Stimulated activated CD8-positive, alpha-beta memory T cell treated with anti-CD3 and anti-CD28 coated beads, Interleukin-7, amount 100 ng/mL, for 4 hours (primary cell): ENCODE measurements at places on chromosomes 1 and 21.

- no peak for DNase-seq
These were observed 1.7 kb upstream of the LAMB3 start for GRCh38 chr1:209653915-209654351.

DNA sequence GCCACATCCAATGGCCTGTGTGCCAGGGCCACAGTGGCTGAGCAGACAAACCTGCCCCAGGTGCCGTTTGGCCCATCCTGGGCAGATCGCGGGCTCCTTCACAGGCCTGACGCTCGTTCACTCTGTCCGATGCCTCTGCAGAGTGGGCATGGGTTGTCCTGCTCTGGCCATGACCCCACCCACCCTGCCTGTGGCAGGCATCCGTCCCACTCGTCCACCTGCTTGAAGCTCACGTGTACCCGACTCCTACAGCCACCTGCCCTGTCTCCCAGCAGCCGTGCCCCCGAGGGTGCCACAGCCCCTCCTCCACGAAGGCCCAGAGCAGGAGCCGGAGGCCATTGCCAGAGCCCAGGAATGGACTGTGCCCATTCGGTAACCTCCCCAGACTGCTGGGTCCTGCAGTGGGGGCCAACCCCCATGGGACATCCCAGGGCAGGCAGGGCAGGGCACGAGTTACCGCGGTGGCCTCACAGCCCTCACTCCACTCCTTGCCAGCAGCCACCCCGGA, 41.9 kb downstream of the TRIM11 start:
- no peak for DNase-seq

DNA sequence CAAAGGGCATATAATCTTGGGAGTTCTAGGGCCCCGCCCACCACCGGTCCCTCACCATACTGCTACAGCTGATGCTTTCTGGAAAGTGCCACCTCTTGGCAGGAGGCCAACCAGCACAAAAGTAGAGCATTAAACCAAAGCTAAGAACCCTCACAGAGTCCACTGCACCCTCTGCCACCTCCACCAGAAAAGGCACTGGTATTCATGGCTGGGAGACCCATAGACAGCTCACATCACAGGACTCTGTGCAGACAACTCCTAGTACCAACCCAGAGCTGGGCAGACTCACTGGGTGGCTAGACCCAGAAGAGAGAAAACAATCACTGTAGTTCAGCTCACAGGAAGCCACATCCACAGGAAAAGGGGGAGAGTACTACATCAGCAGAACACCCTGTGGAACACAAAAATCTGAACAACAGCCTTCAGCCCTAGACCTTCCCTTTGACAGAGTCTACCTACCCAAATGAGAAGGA, 10.8 kb downstream of the THEM4 start:
- DNase-seq: peak; percentile 8

- DNase-seq: no peak
These were observed 134.4 kb upstream of the PRDX6 start for GRCh38 chr1:173342736-173343135.

GRCh38 chr21:34733852-34734251, 65.1 kb downstream of the CLIC6 start:
- DNase-seq: no peak

DNA sequence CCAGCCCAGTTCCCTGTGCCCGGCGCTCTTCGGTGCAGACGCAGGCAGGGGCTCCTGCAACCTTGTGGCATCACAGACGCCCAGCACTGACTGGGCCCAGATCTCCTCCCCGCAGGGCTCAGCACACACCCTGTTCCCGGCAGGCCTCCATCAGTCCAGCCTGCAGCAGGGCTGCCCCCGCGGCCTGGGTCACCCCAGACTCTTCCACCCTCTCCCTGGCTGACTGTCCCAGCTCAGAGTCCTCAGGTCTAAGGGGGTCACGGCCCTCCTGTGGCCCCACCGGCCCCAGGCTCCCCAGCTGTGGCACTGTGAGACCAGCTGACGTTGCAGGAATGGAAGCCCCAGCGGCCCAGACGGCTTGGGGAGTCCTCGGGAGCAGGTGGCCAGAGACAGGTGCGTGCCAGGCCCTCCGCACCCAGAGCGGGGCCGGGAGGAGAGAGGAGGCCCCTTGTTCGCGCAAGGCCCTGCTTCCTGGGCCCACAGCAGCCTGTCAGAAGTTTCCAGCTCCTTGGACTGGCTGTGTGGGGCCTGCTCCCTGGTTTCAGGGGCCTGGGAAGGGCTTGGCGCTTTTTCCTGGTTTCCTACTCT, 4.2 kb downstream of the B3GALT6 start:
- DNase-seq: no peak

DNA sequence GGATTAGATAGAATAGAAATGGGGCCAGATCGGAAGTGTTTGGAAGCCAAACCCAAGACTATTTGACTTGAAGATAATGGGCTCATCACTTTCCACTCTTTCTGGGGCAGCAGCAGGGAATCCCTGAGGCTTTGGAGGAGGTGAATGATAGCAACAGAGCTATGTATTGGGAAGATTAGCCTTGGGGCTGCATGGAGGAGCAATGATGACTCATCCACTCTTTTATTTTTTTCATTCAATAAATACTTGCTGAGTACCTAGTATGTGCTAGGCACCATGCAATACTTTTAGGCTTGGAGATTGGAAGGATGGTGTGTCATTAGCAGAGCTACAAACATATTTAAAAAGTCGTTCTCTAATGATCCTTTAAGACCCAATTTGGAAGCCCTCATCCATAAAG, 166.9 kb upstream of the FOXD3 start:
- no peak for DNase-seq

GRCh38 chr1:46687093-46687659, 15.5 kb downstream of the TEX38 start:
- DNase-seq: no peak

DNA sequence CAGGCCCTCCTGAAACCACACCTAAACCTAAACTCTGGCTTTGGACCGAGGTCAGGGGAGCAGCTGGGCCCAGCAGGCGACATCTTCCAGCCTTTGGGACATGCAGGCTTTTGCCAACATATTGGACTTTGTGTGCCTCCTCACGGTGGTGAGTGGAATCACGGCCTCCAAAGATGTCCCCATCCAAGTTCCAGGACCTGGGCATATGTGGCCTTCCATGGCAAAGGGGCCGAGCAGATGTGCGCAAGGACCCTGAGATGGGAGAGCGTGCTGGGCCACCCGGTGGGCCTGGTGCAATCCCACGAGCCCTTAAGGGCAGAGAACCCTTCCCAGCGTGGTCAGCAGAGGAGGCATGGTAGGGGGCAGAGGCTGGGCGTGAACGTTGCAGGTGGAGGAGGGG, 160.8 kb upstream of the C1orf174 start:
- no peak for DNase-seq

GRCh38 chr1:203225071-203225470, 4.4 kb downstream of the CHIT1 start:
- DNase-seq: no peak

- DNase-seq: no peak
These were observed at the start of gene C1orf232 for GRCh38 chr1:26168410-26169197. Gene C1orf232, minus strand, starts transcription at chr1:26168963. Its CDS starts 464 bp downstream, at chr1:26168499.

GRCh38 chr1:206935491-206936067, 10.7 kb downstream of the PIGR start:
- no peak for DNase-seq

- DNase-seq: no peak
These were observed 618 bp downstream of the ETS2 start for GRCh38 chr21:38806153-38806941.

DNA sequence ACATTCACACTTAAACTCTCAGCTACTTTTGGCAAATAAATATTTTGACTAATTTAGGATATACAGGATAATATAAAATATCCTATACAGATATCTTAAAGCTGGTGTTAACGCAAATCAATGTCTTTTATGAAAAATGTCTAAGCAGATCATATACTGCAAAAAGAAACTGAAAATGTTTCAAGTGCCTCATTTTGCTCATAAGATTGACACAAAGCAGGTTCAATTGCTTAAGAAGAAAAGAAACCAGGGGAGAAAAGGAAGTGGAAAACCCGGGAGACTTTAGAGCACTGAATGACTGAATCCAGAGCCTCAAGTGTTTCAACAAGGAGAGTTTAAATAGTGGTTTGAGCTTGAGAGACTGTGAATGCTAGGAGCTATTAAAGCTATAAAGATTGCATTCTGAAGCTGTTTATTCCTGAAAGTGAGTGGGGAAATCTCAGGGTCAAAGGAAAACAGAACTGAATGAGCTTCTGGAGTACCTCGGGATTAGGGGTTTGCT, 1943.0 kb downstream of the MRPL39 start:
- DNase-seq: no peak

- DNase-seq: peak; percentile 66
These were observed at the start of gene MEGF6 for GRCh38 chr1:3611170-3612019. Gene MEGF6, minus strand, starts transcription at chr1:3611508. Its CDS starts 240 bp downstream, at chr1:3611268.

DNA sequence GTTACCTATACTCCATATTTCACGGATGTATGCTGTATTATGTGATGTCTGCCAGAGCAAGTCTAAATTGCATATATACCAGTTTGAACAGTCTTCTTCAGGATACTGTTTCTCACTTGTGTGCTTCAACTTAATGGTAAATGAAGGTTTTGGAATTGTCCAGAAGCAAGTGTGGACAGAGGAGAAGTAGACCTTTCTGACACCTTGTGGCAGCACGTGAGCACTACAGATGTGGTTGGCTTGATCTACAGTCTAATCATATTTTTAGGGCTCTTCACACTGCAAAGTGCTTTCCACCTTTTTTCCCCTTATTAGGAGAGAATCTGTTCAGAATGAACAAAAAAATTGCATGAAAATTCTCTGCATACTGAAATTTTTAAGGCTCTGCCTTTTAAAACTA, 10.9 kb downstream of the MORC3 start:
- no peak for DNase-seq

- DNase-seq: no peak
These were observed 608.5 kb downstream of the SMYD3 start for GRCh38 chr1:245898581-245898980.

- no peak for DNase-seq
These were observed 137.3 kb downstream of the RERE start for GRCh38 chr1:8679929-8680663.

DNA sequence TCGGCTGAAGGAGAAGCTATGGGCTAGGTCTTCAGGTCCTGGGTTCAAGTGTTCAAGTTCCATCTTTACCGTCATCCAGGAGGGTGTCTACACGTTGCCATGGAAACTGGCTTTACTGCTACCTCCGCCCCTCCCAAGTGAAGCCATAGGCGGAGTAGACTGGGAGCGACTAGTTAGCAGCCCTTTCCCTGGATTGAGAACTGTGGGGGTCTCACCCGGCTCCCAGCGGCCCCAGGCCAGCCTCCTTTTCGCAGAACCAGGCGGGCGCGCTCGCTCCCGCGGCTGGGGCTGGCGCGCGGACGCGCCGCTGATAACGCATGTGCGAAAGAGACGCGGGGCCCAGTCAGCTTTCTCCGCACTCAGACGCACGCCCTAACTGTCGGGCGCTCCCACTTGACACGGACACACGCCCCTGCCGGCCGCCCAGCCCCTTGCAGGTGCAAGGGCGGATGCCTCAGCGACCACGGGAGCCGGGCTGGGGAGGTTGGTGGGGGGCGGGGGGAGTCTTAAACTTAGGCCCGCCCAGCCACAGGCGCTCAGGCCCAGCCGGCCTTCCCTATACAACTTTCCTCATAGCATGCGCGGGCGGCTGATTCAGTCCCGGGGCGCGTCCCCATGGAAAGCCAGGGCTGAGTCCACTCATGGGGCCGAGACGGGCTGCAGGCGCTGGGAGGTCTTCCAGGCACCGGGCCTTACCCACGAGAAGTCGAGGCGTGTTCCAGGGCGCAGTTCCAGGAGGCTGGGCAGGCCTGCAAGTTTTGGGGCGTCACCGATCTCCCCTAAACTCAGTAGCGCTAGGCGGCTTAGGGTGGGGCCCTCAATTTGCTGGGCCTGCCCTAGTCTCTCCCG, 7.4 kb downstream of the EFNA4 start:
- DNase-seq: peak; percentile 47

GRCh38 chr21:24224422-24224821, 1382.9 kb downstream of the MRPL39 start:
- no peak for DNase-seq

GRCh38 chr21:45075596-45076244, 1.3 kb downstream of the ADARB1 start:
- DNase-seq: no peak

- no peak for DNase-seq
These were observed 159.3 kb upstream of the SGIP1 start for GRCh38 chr1:66374561-66375111.

DNA sequence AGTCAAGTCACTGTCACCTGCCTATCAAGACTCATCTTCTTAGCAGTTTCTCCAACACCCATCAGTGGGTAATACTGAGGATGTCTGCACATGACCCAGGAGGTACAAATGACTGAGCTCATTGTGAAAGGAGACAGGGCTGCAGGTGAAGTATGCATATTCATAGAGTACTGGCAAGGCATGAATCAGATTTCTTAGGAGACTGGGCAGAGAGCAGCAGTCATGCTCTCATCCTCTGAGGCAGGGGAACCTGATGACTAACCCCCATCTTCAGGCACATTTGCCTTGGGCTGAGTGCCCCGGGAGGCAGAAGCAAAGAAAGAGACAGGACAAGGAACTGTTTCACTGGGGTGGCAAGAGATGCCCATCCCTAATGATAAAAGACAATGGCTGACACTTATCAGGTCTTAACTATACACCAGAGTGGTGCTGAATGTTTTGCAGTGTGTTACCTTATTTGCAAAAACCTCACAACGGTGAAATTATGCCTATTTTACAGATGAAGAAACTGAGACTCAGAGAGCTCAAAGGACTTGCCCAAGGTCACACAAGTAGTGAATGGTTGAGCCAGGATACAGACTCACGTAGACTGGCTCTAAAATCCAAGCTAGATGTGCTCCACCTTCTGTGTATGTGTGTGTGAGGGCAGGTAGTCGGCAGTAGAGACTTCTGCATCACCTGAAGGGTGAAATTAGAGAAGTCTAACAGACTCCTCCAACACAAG, 9.2 kb upstream of the GRHL3 start:
- no peak for DNase-seq

GRCh38 chr1:230423261-230423660, 2.9 kb downstream of the PGBD5 start:
- DNase-seq: no peak

DNA sequence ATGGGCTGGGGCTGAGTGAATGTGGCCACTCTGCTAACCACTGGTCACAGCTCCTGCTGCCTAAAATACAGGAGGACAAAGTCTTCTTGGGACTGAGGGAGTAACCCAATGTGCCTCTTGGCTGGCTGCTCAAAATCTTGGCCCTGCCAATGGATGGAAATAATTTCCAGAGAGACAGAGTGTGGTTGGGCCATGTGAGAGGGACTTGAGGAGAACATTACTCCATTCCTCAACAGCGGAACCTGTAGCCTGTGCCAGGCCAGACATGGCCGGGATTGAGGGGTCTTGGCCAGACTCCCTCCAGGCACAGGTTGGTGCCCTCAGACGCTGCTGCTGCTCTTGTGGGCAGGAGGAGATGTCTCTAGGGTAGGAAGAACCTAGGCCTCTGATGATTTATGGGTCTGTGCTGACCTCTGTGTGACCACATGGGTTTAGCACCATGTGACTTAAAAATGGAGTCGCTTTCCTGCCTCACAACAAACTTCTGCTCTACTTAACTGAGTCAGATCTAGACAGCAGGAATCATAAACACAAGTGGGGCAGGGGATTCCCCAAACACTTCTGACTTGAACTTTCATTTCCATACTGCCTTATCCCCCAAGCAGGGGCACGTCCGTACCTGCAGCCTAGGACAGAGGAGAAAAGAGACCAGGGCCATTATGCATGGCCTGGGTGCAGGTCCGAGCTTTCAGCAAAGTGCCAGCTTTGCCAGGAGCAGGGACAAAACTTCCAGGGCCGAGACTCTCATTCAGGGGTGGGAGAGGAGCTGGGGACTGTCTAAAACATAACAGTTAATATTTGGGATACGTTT, 79.2 kb downstream of the CD34 start:
- peak; percentile 13 for DNase-seq
